ACHN (cell line): ENCODE measurements at places on chromosomes 12 and 14.
A peak's percentile ranks its signal among the peaks of the same experiment; 100 is the strongest.

- no peak for DNase-seq
Observed at GRCh38 chr12:98997899-98998298, 352.8 kb downstream of the APAF1 start.

- DNase-seq = peak; percentile 77
Observed at GRCh38 chr14:58749066-58749669, 111.4 kb downstream of the DACT1 start.

DNA sequence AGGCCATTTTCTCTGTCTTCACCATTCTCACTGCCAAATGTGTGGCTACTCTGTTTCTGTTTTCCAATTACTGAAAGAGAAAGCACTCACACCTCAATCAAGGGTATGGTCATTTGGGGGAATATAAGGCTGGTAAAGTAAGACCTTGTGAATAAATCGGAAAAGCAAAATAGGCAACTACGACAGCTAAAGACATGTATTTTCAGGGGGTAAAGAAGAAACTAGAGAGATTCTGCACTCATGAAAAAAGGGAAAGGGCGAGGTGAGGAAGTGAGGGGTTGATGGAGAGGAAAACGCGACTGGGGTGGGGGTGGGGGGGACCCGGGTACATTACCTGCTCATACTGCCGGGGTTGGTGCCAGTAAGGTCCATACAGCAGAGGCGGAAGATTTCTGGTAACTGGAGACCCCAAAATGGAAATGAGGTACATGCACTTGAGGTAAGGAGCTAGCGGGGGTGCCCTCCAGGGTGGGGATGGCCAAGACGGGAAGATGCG, 19.3 kb downstream of the CHD8 start:
- no peak for DNase-seq

GRCh38 chr14:62645649-62646048, 399.6 kb downstream of the KCNH5 start:
- no peak for DNase-seq

- peak; percentile 97 for DNase-seq
Observed at GRCh38 chr12:12803186-12803585, 10.0 kb upstream of the DDX47 start.

DNA sequence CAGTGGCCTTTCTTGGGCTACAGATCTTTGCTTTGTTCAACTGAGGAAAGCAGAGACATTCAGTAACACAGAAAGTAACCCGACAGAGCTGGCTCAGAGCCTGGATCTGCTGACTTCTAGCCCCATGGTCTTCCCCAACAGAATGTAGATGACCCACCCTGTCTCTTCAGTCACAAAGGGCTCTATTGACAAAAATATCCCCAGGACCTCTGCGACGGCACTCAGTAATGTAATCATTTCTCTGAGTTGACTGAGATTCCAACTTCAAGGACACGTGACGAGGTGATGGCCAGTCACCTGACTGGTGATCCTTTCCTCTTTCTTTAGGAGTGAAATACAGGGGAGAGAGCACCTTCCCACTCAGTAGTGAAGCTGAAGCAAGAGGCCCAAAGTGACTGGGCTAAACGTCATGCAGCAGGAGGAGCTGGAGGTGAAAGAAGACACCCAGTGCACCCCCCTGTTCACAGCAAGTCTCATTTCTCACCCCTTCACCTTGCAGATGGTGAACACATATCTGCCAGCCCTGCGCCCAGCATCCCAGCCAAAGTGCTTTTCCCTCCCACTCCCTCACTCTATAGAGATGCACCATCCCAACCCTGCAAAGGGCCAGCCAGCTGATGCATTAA, 179.2 kb upstream of the EGLN3 start:
- DNase-seq = no peak

DNA sequence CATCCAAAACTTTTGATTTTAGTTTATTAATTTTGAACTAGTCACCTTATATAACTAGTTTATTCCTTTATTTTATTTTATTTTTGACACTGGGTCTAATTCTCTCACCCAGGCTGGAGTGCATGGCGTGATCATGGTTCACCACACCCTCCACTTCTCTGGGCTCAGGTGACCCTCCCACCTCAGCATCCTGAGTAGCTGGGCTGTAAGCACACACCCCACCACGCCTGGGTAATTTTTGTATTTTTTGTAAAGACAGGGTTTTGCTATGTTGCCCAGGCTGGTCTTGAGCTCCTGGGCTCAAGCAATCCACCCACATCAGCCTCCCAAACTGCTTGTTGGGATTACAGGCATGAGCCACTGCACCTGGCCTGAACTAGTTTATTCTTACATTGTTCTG, 17.3 kb downstream of the PCNX1 start:
- no peak for DNase-seq

DNA sequence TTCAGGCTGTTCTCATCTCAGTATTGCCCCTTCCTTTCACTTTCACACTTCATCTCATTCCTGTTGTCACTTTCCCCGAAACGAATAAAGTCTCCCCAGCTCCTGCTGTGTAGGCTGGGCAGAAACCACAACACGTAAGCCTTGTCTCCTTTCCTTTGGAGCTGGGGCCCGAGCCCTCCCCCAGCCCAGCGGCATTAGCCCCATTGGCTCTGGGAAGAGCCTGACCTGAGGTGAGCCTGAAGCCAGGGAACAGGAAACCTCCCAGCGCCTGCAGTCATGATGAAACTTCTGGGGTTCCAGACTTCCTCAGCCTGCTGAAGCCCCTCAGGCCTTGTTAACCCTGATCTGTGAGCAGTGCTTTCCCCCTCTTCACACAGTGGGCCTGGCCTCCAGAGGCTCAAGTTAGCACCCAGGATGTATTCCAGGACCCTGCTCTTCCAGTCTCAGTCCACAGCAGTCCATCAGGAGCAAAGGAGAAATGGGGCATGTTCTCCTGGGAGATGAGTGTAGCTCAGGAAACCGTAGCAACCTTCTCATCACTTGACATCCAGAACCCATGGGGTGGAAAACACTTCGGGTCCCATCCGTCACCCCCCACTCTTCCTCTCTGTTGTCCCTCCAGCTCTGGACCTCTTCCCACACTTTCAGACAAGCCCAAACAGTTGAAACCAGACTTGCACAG, 21.8 kb downstream of the VASH1 start:
- no peak for DNase-seq

GRCh38 chr12:118302053-118302452, 70.7 kb downstream of the TAOK3 start:
- DNase-seq = no peak

GRCh38 chr12:116784238-116784612, 46.1 kb downstream of the RNFT2 start:
- DNase-seq = no peak

DNA sequence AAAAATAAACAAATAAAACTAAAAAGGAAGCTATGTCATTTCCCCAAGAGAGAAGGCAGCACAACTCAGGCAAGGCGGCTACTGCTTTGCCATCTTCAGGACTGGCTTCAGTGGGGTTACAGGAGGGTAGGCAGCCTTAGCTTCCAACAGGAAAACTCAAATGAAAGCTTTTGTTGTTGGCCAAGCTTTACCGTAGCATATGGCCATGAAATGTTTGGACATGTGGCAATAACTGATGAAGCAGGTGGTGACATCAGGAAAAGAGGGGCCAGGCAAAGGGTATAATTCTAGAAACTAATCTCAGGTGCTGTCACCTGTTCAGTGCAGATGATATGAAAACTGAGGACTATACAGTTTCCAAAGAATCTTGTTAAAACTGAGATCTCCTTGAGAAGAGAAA, 22.8 kb upstream of the NPFF start:
- no peak for DNase-seq

DNA sequence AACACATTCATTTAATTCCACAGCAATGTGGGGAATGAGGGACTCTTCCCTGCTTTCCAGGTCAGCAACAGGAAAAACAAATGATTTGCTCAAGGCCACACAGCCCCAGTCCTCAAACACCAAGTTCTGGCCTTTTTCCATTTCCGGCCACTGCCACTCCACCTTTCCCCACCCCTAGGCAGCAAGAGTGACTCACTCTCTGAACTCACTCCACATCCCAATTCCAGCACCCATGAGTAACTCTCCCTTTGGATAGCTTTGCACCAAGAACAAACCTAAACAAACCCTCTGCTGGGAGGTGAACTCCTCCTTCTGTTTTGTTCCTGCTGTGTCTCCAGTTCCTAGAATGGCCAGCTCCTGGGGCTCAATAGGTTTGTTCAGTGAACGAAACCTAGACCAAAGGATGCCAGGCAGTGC, 30.4 kb upstream of the PLEKHG6 start:
- DNase-seq = peak; percentile 94

DNA sequence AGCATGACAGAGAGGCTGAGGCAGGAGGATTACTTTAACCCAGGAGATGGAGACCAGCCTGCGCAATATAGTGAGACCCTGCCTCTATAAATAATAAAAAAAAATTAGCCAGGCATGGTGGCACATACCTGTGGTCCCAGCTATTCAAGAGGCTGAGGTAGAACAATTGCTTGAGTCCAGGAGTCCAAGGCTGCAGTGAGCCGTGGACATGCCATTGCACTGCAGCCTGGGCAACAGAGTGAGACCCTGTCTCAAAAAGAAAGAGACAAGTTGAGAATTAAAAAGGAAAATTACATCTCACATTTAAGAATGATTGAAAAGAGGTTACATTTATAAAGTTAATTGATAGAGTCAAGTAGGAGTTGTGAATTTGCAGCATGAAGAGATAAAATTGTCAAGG, 91.4 kb upstream of the TMPO start:
- peak; percentile 41 for DNase-seq

DNA sequence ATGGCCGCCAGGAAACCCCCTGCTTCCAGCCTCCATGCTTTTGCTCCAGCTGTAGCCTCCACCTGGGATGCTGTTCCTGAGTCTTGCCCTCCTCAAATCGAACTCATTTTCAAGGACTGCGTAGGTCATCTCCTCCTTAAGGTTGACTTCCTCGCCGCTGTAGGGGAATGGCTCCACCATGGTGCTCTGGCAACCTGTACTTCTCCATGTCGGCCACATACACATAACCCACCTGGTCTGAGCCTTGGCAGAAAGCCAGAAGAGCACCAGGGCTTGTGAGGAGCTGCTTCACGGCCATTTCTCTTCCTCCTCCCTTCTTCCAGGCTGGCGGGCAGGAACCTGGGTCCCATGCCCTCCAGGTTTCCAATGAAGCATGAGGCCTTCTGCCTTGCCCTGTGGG, 36.7 kb upstream of the BEGAIN start:
- DNase-seq = no peak

DNA sequence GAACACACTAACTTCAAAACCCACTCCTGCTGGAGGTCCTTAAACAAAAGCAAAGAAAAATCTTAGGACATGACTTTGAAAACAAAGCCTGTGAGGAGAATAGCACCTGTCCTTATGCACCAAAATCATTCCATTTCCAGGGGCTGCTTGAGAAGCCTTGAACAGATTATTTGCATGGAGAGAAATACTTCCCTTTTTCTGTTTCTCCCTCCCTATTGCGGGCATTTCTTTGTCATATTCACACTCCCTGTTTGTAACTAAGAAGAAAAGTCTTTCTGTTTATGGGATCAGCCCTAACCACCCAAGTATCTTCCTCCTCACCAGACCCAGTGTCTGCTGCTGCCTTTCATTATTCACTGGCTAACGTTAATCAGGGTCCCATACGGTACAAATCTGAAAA, 218.8 kb downstream of the DPF3 start:
- no peak for DNase-seq

DNA sequence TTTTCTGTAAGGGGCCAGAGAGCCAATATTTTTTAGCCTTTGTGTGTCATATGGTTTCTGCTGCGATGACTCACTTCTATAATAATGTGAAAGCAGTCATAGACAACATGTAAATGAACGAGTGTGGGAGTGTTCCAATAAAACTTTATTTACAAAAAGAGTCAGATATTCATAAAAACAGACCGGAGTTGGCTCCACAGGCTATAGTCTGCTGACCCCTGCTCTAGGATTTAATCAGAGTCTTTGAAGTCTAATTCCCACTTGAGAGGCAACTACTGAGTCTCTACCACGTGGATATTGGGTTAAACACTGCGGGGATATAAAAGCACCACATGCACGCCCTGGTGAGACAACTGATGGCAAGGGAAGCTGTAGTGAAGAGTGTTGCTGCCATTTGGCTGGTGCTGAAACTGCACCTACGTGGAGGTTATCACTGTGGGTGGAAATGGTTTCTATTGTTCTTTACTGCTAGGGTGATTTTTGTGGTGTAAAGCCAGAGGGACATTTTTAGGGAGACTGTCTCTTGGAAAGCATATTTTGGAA, 3.6 kb upstream of the NINJ2 start:
- no peak for DNase-seq

DNA sequence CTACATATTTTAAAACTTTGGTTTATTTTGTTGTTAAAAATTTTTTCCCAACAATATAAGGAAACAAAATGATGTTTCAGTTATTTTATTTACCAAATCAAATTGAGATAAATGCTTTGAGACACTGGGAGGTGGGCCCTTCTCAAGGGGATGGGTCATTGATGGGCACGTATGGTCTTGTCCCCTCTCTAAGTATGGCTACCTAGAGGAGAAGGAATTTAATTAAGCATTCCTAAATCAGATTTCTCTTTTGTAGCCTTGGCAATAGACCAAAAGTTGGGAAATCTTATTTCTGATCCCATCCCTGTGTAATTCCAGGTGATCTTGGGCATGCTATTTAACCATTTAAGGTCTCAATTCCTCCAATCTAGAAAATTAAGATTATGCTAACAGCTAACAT, 79.0 kb downstream of the SCN8A start:
- DNase-seq = no peak

GRCh38 chr12:15050659-15051058, 77.8 kb downstream of the PDE6H start:
- DNase-seq = no peak

GRCh38 chr12:114668151-114668885, 15.7 kb downstream of the TBX3 start:
- peak; percentile 85 for DNase-seq

DNA sequence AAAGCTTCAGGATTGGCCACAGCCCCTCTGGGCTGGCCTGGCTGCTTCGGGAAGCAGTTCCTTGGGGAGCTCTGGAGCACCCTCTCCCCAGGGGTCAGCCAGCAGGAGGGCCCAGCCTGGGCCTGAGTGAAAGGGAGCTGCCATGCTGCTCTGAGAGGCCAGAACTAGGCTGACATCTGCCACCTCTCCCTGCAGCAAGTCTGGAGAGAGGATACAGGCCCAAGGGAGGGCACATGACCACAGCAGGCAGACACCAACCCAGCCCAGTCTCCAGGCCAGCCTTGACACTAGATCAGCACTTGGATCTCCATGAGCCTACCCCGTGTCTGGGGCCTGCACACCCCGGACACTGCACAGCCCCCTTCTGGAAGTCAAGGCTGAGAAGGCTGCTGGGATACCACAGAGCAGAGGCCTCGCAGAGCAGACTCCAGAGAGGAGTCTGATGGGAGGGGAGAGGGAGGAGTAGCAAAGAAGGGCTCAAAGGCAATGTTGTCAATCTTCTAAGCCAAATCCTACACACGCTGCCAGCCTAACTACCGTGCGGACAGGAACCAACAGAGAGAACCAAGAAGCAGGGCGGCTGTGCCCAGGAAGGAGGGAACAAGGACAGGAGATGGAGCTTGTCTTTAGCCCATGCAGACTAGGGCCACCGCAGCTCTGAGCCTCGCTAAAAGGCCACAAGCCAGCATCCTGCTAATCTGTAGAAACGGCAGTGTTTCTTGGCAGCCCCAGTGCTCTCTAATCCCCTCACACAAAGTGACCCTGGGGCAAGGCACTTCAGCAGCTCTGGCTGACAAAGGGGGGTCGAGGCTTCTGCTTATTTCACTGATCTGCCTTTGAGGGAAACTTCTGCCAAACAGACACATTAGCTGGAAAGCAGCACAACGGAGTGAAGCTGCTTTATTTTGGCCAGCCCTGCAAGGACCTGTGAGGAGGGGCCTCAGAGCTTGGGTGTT, 12.9 kb downstream of the COL2A1 start:
- DNase-seq = no peak

GRCh38 chr12:1003600-1004271, 12.7 kb downstream of the ERC1 start:
- no peak for DNase-seq

- no peak for DNase-seq
Observed at GRCh38 chr14:90381011-90381786, 15.6 kb upstream of the CALM1 start.
